T-helper 2 cell (primary cell): ENCODE measurements at places on chromosomes 3 and 15.

DNA sequence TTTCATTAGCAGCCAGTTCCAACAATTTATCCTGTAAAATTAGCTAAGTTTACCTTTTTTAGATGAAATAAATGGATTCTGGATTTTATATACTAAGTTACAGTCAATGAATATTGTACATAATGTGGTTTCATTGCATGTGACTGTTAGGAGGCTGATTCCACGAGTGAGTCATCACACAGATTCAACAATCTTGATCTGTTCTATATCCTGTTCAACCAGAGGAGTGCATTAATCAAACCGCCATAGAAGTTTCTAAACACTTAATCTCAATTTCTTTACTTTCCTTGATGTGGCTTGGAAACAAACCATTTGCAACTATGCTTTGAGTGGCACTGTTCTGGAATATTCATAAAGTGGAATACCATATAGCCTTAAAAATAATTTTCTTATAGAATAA is 15.3 kb downstream of the DNAJC13 start:
- DNase-seq = no peak

DNA sequence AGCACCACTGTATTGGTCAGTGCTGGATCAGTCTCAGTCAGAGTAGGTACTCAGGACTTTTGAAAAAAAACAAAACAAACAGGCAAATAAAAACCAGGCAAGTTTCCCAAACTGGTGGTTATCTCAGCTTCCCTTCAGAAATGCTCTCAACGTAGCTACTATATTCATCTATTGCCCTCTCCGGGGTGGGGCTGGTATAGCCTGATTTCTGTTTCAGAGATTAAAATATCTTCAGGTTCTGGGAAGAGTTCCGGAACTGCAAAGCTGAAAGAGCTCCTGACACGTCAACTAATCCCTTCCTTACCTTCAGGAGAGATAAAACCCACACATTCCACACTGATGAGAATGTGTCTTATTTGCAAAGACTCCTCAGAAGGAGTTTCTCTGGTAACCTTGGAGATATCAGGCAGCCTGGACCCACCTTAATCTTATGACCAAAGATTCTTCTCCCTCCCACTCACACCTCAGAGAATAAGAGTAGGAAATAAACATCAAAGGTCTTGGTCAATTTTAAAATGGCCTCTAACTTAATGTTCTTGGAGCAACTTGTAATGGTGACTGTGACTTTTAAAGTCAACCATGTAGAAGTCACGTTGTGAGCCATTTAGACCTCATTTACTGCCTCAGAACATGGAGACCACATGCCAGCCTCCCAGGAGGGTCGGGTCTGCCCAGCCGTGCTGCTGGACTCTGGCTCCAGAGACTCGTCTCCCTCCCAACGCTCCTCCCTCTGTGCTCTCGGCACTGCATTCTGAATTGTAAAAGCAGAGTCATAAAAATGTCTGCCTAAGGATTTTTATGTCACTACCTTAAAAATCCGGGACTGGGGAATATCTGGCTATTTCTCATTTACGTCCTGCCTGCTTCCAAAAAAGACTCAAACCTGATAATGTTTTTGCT is 53.8 kb downstream of the CDCP1 start:
- DNase-seq = no peak

- no peak for DNase-seq
Observed at GRCh38 chr3:184259396-184259877, 1.9 kb downstream of the CAMK2N2 start.

GRCh38 chr15:84647726-84648125 is 6.4 kb downstream of the WDR73 start:
- no peak for DNase-seq

DNA sequence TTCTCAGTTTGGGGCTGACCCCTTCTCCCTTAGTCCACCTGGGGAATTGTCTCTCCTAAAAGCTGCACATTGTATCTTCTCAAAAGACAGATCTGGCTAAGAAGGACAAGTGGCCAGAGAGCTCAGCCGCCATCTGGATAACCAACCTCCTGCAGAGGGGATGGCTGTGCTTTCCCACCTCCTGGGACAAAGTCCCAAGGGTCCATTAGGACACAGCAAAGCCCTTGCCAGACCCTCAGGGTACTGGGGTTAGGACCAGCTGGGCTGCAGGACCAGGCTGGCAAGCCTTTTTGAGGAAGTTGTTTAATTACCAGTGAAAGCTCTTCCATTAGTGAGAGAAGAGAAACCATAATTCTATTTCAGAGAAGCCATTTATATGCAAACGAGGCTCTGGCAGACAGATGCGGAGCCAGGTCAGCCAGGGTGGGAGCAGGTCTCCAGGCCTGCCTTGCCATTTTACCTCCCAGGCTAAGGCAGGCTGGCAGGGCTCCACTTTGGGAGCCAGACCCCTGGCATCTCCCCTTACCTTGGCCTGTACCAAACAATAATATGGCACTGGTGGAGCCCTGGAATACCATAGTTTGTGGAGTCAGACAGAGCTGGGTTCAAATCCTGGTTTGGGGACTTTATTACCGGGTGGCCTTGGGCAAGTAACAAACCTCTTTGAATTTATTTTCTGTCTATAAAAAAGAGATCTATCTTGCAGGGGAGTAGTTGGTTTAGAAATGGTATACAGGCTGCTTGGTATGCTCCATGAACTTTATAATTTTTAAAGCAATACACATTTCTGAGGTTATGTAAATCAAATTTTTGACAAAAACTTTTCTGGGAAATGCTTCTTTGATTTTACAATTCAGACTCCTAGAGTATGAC is 17.9 kb downstream of the SHF start:
- no peak for DNase-seq

DNA sequence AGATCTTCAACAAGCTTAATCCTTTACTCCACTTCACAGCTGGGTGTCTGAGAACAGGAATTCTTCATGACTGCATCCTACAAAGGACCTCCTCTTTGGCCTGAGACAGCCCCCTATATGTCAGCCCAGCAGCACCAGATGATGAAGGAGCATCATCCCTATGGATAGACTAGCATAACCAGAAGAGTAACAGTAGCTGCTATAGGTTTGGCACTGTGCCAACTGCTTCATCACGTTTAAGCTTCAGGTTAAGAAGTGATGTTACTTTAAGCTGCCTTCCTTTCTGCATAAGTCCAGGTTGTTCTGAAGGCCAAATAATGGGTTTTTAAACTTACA is 50.6 kb downstream of the CMSS1 start:
- DNase-seq = no peak

- no peak for DNase-seq
Observed at GRCh38 chr15:73357999-73358665, 10.6 kb downstream of the HCN4 start.

GRCh38 chr3:52456169-52456799 is 880 bp downstream of the NISCH start:
- DNase-seq = no peak

GRCh38 chr15:22892333-22892732 is 53.9 kb downstream of the NIPA2 start:
- no peak for DNase-seq

GRCh38 chr15:100786901-100787566 is 92.6 kb upstream of the ALDH1A3 start:
- no peak for DNase-seq

DNA sequence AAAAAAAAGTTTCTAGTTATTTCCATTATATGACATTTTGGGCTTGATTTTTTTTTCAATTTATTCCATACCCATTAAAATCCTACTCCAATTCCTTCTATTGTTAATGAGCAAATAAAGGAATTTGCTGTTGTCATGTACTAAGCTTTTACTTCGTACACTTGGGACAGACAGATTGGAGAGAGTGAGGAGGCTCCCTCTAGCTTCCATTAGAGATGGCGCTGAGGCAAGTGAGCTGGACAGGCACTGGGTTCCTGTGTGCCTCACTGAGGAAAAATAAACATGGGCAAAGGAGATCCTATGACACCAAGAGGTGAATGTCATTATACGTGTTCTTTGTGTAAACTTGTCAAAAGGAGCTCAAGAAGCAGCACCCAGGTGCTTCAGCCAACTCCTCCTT is 441.1 kb upstream of the MDFIC2 start:
- no peak for DNase-seq

DNA sequence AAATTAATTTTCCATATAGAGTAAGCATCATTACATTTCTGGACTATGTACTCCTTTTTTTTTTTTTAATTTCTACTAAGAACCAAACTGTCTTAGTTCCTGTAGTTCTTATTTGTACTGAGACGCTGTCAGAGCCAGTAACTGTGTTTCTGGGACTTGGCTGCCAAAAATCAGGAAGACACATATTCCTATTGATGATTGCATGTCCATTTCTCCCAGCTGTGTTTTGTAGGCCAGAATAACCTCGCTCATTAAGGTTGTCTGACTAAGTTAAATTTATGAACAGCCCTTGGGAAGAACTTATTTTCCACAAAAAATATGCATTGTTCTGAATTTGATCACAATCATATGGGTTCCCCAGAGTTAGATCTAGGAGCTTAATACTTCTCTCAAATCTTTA is 29.5 kb downstream of the PLSCR5 start:
- no peak for DNase-seq

- no peak for DNase-seq
Observed at GRCh38 chr3:85933326-85933725, 974.5 kb downstream of the CADM2 start.

DNA sequence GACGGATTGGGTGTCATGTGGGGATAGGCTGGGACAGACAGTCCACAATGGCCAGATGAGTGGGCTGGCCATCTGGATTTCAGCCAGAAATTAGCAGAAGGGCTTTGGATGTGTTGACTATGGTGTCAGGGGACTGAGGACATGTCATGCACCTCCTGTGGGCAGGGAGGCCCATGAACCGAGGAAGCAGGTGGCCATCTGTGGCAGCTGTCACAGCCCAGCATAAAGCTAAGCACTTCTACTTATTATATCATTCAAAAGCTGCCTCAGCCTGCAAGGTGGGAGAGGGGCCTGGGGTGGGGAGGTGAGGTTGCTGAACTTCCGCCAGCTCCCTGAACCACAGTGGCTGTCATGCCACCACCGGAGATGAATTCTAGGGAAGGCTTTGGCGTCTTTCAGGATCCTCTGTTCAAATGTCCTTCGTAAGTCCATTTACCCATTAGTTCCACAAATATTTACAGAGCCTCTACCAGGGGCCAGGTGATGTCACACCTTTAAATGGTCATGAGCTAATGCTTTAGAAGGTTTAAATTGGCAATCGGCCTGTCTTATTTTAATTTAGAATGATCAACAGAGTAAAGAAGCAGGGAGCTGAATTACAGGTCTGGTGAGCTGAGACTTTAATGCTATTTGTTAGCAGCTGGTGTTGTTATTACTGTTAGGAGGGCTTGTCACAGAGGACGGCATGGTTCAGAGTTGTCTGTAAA is 23.6 kb upstream of the CAV3 start:
- DNase-seq = no peak

DNA sequence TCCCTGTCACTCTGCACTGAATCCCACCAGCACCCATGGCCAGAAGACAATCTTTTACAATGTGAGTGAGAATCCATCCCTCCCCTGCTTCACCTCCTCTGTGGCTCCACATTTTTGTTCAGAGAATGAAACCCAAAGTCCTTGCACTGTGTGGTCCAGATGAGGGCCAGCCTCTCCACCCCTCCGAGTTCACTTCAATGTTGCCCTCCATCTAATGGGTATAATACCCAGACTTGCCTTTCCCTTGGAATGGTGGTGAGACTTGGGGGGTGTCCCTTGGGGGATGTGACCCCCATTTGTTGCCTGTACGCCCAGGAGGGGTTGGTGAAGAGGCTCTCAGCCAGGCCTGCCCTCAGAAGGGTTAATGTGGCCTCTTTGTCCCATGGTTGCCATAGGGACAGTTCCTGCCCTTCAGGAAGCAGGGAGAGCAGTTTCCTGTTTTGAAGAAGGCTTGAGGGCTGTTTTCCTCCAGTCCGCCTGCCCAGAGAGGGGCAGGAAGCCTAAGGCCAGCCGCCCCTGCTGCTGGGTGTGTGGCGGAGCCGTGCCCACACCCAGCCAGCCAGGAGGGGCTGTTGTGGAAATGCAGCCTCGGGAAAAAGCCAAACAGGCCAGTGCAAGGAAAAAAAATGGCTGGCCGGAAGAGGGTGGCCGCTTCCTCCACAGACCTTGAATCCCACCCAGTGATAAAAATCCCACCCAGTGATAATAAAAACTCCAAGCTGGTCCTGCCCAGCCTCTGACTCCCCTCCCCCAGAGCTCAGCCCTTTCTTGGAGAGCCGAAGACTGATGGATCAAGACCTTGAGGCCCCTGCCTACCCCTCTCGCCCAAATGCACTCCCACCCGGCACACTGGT is 14.6 kb upstream of the FGD5 start:
- DNase-seq = no peak

GRCh38 chr3:119304201-119304713 is 10.1 kb downstream of the ARHGAP31 start:
- DNase-seq = no peak

- no peak for DNase-seq
Observed at GRCh38 chr3:45472795-45473194, 84.4 kb downstream of the LARS2 start.

DNA sequence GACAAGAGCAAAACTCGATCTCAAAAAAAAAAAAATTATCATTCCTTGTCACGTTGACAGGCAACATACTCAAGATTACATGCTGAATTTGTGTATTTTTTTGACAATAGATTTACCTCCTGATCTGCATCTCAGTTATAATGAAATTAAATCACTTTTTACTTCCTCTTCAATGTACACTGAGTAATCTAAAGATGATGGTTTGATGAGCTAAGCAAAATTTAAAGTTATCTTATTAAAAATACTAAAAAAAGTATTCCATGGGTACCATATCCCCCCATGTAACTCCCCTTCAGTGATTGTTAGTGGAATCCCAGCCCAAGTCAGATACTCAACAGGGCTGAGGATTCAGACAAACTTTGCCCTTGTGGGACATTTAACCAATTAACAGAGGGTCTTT is 463.2 kb downstream of the OCA2 start:
- no peak for DNase-seq
